ENCODE measurements at places on chromosomes 12 and 14. TPM values are rescaled to one million over a fixed set of nuclear protein-coding genes. Genes with fewer than 3 reads are reported as not detected.

- DNase-seq: no peak
Measured at GRCh38 chr14:68181519-68182326, 362.1 kb downstream of the RAD51B start.

GRCh38 chr12:96224219-96224615, 30.0 kb downstream of the ELK3 start:
- no peak for DNase-seq

DNA sequence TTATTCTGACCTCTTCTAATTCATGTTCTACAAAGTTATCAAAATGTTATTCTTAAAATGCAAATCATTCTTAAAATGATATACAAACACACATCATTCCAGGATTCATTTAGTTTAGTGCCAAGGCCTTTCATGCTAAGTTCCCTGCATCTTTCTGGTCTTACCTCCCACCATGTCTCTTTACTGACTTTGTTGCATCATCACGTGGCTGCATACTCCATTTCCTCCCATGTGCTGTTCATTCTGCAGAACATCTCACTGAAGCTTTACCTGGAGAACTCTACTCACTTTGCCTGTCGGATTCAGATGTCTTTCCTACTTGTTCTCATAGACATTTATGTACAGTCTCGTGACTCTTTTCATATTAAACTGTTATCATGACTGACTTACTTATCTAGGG, 278.1 kb downstream of the RAD51B start:
- no peak for DNase-seq

GRCh38 chr12:110058875-110059615, 10.7 kb upstream of the C12orf76 start:
- DNase-seq: no peak

GRCh38 chr12:130017591-130018449, 114.0 kb upstream of the TMEM132D start:
- DNase-seq: no peak

- no peak for DNase-seq
Measured at GRCh38 chr12:15118955-15119354, 102.3 kb downstream of the RERG start.

DNA sequence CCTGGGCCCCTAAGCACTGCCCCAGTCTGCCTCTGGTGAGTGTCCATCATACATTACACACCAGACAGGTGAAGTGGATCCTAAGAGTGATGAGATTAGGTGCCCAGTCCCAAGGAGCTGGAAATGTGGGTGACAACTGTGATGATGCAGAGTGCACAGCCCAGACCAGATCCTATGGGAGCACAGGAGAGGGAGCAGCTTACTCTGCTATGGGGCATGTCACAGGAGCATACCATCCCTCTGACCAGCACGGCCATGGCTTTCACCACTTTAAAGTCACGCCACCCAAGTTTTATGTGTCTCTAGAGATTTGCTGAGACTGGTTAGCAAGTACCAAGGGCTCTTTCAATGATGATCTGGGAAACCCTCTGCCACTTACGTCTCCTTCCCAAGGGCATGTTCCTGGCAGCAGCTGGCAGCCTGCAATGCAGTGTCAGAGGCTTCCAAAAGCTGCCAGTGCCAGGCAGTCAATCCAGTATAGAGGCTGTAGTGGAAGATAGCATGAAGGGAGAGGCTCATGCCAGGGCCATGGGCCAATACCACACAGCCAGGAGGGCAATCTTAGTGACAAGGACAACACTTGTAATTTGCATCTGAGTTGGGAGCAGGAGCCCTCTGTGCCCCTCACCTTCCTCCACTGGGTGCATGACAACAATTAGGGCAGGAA, 40.2 kb downstream of the STAB2 start:
- DNase-seq: no peak

The MMP19 gene
- total RNA-seq: 48.7 TPM

The SYT1 gene
- total RNA-seq: 2.0 TPM

The NRXN3 gene
- 11.8 TPM for total RNA-seq

The CLEC9A gene
- total RNA-seq: not detected

The TBX3 gene
- 6.3 TPM for total RNA-seq

The OTOGL gene
- 0.46 TPM for total RNA-seq

The FSCB gene
- not detected for total RNA-seq

The SAMD15 gene
- total RNA-seq: 0.60 TPM

All from posterior vena cava (tissue), 2 donors.